ENCODE measurements at places on chromosomes 11 and 22. TPM values are rescaled to one million over a fixed set of nuclear protein-coding genes. Genes with fewer than 3 reads are reported as not detected.

DNA sequence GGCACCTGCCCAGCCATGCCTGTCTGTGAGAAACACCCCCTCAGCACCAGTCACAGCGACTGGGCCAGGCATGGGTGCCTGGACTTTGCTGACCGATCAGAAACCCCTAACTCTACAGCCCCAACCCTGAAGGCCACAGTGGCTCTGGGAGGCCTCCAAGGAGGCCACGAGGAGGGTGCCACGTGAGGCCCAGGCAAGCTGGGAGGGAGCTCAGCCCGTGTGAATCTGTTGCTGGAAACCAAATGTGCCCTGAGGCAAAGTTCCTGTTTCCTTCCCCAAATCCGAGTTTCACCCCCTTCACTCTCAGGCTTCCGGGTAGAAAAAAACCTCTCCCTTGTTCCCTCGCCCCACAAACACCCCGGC, 1.3 kb downstream of the UNC93B1 start:
- peaks cover 15% of the 10 kb centered on the region for H3K4me1 ChIP-seq
- no peak for DNase-seq
- no peak overlapping the region for H3K4me3 ChIP-seq
- H3K27ac ChIP-seq = no peak overlapping the region
- H3K27me3 ChIP-seq = no peaks in the 10 kb centered on the region

DNA sequence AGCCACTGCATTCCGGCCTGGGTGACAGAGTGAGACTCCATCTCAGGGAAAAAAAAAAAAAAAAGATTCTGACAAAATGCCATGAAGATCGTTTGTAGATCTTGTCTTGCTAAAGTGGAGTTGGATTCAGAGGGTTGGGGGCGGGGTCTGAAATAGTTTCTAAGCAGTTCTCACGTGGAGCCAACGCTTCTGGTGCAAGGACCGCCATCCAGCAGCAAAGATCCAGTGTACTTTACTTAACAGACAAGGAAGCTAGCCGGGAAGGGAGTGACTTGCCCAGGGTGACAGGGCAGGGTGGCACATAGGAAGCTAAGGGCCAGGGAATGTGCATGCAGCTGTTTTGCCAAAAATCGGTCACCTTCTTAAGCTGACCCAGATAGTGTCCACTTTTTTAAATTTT, 27.4 kb downstream of the APOL1 start:
- no peaks in the 10 kb centered on the region for H3K27me3 ChIP-seq
- peaks cover 9% of the 10 kb centered on the region for H3K4me1 ChIP-seq
- DNase-seq = no peak
- peaks cover 33% of the 10 kb centered on the region for H3K36me3 ChIP-seq

DNA sequence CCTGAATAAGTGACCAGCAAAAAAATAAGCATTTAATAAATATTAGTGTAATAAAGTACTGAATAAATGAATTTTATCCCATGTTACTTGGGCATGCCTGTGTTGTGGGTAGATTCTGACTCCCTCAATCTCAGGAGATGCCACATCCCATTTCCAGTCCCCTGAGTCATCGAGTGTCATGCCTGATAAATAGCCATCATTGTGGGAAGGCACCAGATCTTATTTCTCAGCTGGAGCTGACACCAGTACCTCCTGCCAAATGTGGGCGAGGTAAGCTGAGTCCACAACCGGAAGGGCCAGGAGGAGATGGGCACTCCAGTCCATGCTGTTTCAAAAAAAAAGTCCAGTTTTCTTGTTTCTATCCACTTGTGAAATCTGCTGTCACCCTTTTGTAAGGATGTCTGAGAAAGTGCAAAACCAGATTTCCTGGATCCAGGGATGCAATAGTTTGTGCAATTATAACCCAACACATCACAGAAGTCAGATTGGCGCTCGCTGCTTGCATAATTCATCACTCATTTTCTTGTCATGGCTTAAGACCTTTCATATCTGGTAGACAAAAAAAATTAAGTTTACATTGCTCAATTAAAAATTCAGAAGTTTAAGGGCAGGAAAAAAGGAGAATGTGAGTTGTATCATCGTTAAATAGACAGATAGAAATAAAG, 311.6 kb downstream of the MIAT start:
- H3K27me3 ChIP-seq = no peaks in the 10 kb centered on the region
- H3K27ac ChIP-seq = no peak overlapping the region
- H3K4me3 ChIP-seq = no peak overlapping the region

DNA sequence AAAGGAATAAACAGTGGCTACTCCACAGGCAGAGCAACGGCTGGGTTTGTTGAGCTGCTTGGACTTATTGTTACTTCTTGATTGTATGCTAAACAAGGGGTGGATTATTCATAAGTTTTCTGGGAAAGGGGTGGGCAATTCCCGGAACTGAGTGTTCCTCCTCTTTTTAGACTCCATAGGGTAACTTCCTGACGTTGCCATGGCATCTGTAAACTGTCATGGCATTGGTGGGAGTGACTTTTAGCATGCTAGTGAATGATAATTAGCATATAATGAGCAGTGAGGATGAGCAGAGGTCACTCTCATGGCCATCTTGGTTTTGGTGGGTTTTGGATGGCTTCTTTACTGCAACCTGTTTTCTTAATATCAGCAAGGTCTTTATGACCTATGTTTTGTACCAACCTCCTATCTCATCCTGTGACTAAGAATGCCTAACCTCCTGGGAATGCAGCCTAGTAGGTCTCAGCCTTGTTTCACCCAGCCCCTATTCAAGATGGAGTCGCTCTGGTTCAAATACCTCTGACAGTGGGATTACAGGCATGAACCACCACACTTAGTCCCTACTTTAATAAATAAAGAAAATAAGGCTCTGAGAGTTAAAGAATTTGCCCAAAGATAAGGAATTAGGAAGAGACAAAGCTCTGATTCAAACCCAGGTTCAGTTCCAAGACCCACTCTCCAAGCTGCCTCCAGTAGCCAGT, 65.6 kb upstream of the CLMP start:
- H3K27me3 ChIP-seq = no peaks in the 10 kb centered on the region
- no peak overlapping the region for H3K27ac ChIP-seq
- H3K36me3 ChIP-seq = no peaks in the 10 kb centered on the region

DNA sequence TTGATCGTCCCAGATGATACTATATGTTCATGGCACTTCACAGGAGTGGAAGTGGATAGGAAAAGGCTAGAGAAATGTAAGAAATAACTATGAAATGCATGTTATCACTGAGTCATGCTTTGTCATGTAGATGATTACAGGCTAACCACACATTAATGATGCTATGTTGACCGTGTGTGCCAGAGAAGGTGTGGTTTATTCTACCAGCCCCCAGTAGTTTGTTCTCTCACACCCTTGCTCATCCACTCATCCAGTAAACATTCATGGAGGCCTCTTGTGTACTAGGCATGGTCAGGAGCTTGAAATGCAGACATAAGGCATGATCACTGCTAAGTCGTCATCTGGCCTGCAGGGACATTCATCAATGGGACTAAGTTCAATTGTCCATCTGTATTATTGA, 153.0 kb upstream of the PITPNB start:
- H3K27ac ChIP-seq = no peak overlapping the region
- DNase-seq = no peak
- H3K4me1 ChIP-seq = peaks cover 25% of the 10 kb centered on the region
- no peak overlapping the region for H3K4me3 ChIP-seq

DNA sequence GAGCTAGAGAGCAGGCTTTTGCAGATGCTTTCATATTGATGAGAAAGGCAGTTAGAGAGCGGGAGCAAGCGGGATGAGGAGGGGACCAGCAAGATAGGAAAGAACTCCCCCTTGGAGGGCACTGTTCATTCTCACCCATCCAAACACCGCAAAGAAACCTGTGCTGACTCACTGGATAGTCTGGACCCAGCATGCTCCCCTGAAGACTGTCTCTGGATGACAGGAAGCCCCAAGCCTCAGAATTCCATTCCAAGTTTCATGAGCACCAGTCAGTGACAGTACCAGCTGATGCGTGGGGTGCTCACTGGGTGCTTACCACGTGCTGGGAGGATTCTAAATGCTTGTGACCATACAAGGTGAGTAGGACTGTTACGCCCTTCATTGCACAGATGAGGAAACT, 34.2 kb downstream of the MICAL3 start:
- no peak overlapping the region for H3K27ac ChIP-seq
- no peak overlapping the region for H3K4me3 ChIP-seq
- no peaks in the 10 kb centered on the region for H3K27me3 ChIP-seq
- peaks cover 9% of the 10 kb centered on the region for H3K4me1 ChIP-seq
- no peak for DNase-seq
- no peaks in the 10 kb centered on the region for H3K36me3 ChIP-seq

GRCh38 chr11:44568658-44569473, 3.4 kb downstream of the CD82 start:
- H3K4me3 ChIP-seq = no peak overlapping the region
- no peaks in the 10 kb centered on the region for H3K36me3 ChIP-seq
- peaks cover 56% of the 10 kb centered on the region for H3K4me1 ChIP-seq
- H3K27ac ChIP-seq = peak overlapping the region; percentile 65
- no peaks in the 10 kb centered on the region for H3K27me3 ChIP-seq

- no peak overlapping the region for H3K4me3 ChIP-seq
- no peaks in the 10 kb centered on the region for H3K36me3 ChIP-seq
- no peak for DNase-seq
- H3K4me1 ChIP-seq = no peaks in the 10 kb centered on the region
- no peak overlapping the region for H3K27ac ChIP-seq
These were observed 20.5 kb downstream of the TST start for GRCh38 chr22:36998620-36999351.

DNA sequence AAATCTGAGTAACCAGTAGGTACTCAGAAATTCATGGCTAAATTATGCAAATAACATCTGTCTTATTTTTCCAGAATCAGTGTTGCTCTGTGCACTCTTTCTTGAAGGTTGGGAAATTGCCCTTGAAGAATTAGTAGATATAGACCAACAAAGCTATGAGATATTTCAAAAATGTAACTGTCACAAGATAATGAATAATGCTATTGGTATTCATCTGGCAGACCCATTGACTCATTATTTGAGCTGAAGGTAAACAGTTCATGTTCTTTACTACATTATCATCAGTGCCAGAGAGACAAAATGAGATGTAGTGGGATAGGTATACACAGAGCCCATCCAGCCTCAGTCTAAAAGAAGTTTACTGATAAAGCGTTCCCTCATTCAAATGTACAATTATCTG, 274.7 kb downstream of the CASP12 start:
- H3K27ac ChIP-seq = no peak overlapping the region
- H3K4me3 ChIP-seq = no peak overlapping the region
- no peak for DNase-seq

- H3K36me3 ChIP-seq = no peaks in the 10 kb centered on the region
- no peak overlapping the region for H3K27ac ChIP-seq
- no peaks in the 10 kb centered on the region for H3K27me3 ChIP-seq
These were observed 4.1 kb upstream of the PTDSS2 start for GRCh38 chr11:445765-446588.

- H3K4me1 ChIP-seq = no peaks in the 10 kb centered on the region
- no peak for DNase-seq
- H3K27ac ChIP-seq = no peak overlapping the region
- H3K4me3 ChIP-seq = no peak overlapping the region
- no peaks in the 10 kb centered on the region for H3K36me3 ChIP-seq
- H3K27me3 ChIP-seq = no peaks in the 10 kb centered on the region
These were observed 174.8 kb downstream of the C11orf91 start for GRCh38 chr11:33525789-33526188.

GRCh38 chr11:102279641-102280170, 37.6 kb upstream of the BIRC3 start:
- peak; percentile 48 for DNase-seq
- peaks cover 34% of the 10 kb centered on the region for H3K4me1 ChIP-seq
- H3K27me3 ChIP-seq = no peaks in the 10 kb centered on the region
- no peaks in the 10 kb centered on the region for H3K36me3 ChIP-seq

DNA sequence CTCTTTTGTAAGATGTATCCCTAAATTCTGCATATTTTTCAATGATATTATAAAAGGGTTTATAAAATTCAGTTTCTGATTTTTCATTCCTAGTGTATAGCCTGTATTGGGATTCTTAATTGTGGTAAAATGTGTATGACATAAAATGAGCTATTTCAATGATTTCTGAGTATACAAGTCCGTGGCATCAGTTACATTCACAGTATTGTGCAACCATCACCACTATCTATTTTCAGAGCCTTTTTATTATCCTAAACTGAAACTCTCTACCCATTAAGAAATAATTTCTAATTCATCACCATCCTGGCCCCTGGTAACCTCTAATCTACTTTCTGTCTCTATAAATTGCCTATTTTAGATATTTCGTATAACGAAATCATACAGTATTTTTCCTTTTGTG, 39.8 kb downstream of the EIF3F start:
- H3K4me1 ChIP-seq = no peaks in the 10 kb centered on the region
- DNase-seq = no peak
- H3K27me3 ChIP-seq = no peaks in the 10 kb centered on the region
- H3K4me3 ChIP-seq = no peak overlapping the region
- no peaks in the 10 kb centered on the region for H3K36me3 ChIP-seq

DNA sequence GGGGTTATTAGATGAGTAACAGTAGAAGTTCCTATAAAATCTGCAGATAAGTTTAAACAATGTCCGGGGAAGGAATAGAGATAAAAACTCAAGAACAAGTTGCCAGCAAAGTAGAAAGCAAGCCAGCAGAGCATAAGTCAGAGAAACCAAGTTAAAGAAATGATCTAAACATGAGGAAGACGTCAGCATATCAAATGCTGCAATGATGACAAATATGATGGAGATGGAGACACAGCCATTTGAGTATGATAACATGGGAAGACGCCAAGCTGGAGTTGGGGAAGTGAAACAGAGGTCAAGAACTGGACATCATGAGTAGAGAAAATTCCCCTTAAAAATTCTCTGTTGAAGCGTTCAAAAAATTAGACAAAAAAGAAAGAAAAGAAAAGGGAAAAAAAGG, 571.5 kb downstream of the CNTN5 start:
- H3K4me1 ChIP-seq = no peaks in the 10 kb centered on the region
- no peak overlapping the region for H3K27ac ChIP-seq
- H3K4me3 ChIP-seq = no peak overlapping the region
- no peaks in the 10 kb centered on the region for H3K27me3 ChIP-seq

- peaks cover 22% of the 10 kb centered on the region for H3K4me1 ChIP-seq
- no peaks in the 10 kb centered on the region for H3K27me3 ChIP-seq
- DNase-seq = peak; percentile 85
- no peak overlapping the region for H3K27ac ChIP-seq
- H3K36me3 ChIP-seq = no peaks in the 10 kb centered on the region
These were observed 29.8 kb upstream of the CREB3L1 start for GRCh38 chr11:46247659-46248058.

DNA sequence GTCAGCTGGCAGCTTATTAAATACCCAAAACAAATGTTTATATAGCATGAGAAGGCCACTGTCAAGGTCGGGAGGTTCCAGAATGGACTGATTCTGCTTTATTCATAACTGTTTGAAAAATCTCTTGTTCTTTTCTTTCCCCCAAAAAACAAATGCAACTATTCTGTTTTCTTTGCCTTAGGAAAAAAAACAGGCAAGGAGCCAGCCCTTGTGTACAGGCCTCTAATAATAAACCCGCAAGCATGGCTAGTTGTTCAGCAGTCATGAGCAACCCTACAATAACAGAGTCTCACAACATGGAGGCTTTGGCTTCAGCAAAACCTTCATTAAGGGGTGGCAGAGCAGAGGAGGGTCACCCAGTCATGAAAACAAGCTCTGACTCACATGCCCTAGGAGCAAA, 191.7 kb downstream of the KIRREL3 start:
- H3K4me1 ChIP-seq = peaks cover 11% of the 10 kb centered on the region
- no peak overlapping the region for H3K4me3 ChIP-seq
- no peak for DNase-seq
- H3K27ac ChIP-seq = no peak overlapping the region

The TRIOBP gene
- 76.5 TPM for total RNA-seq

The OR2D2 gene
- not detected for total RNA-seq

The MEI1 gene
- not detected for total RNA-seq

The C1QTNF4 gene
- total RNA-seq = 0.33 TPM

The TRIM6 gene
- total RNA-seq = 2.6 TPM

The CARD18 gene
- total RNA-seq = not detected

The KDM4D gene
- total RNA-seq = not detected

All from body of pancreas (tissue), 4 donors.